ENCODE measurements at places on chromosomes 7 and 10. TPM values are rescaled to one million over a fixed set of nuclear protein-coding genes. Genes with fewer than 3 reads are reported as not detected.

GRCh38 chr10:112637901-112638300, 190.9 kb downstream of the VTI1A start:
- DNase-seq: no peak

GRCh38 chr10:120593693-120594092, 136.7 kb downstream of the PLPP4 start:
- no peak for DNase-seq

AOC1 gene
- 18.9 TPM for total RNA-seq

GRCh38 chr7:67487316-67487715, 490.7 kb downstream of the TYW1 start:
- DNase-seq: no peak

DNA sequence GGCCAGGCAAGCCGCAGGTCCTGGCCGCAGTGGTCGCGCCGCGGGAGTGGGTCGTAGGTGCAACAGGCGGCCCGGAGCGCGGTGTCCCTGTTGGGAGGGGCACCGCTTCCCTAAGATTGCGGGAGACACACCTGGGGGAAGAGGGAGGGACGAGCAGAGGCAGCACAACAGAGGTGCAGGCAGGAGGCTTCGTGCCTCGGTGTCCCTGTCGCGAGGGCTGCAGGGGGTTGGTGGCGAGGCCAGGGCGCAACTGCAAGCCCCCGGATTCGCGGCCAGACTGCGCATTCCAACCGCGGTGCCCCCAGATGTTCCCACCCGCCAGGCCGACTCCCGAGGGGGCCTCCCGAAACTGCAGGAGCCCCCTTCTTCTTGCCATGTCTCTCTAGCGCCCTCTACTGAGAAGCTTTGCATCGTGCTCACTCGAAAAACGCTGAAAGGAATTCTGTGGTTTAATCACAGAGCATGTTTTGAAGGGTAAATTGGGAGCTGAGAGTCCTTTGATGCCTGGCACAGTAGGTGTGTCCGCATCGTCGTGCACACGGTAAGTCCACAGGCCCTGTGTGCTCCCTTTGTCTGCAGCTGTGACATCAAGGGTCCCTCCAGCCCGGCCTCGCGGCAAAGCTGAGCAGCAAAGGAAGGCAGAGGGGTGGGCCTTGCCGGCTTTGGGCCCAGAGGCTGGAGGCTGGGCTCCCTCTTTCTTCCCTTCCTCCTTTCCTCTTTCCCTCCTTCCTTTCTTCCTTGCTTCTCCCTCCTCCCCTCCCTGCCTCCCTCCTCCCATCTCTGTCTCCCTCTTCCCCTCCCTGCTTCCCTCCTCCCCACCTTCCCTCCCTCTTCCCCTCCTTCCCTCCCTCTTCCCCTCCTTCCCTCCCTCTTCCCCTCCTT, 6.2 kb upstream of the MBL2 start:
- no peak for DNase-seq

GRCh38 chr7:76347710-76348109, 11.1 kb downstream of the YWHAG start:
- no peak for DNase-seq

DNA sequence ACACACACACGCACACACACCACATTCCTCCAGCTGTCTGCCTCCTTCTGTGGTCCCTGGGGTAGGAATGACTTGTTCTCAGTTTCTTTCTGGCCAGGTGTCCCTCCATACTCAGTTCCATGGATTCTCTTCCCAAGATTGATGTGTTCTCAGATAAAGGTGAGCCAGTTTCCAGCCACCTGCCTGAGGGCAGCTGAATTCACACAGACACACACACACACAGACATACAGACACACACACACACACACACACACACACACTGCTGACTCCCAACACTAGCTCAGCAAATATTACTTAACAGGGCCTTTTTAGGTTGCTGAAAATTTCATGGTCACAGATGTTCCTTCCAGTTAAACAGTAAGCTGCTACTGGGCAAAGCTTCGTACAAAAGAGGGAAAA, 45.4 kb upstream of the GDF10 start:
- no peak for DNase-seq

- DNase-seq: no peak
These were observed 1.7 kb upstream of the C10orf105 start for GRCh38 chr10:71721313-71721712.

ATOH7 gene
- 1.2 TPM for total RNA-seq

RUFY2 gene
- total RNA-seq: 4.0 TPM

- no peak for DNase-seq
These were observed 63.4 kb downstream of the HPSE2 start for GRCh38 chr10:99172128-99172738.

AKR1C2 gene
- total RNA-seq: 1,010 TPM

GRCh38 chr7:103773726-103774125, 215.7 kb downstream of the RELN start:
- no peak for DNase-seq

DNA sequence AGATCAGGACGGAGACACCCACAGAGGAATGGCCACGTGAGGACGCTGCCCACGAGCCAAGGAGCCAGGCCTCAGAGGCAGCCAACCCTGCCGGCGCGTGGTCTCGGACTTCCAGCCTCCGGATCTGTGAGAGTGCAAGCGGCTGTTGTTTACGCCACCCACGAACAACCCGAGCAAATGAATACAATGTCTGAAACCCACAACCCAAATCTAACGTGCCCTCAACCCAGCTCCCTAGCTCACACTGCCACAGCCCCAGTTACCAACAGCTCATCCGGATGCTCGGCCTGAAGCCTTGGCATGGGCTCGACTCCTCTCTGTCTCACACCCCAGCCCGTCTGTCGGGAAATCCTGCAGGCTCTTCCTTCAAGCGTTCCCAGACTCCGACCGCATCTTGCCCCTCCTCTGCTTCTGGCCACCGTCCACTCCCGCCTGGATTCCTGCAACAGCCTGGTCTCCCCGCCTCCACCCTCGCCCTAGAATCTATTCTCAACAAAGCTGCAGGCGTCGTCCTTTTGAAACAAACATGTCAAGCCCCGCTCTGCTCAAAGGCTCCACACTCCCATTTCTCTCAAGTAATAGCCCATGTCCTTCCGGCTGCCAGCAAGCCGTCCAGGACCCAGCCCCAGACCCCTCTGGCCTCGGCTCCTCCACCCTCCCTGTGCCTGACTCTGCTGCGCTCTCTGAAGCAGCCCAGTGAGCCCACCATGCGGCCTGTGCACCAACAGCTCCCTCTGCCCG, 35.3 kb downstream of the STK32C start:
- DNase-seq: no peak

DNA sequence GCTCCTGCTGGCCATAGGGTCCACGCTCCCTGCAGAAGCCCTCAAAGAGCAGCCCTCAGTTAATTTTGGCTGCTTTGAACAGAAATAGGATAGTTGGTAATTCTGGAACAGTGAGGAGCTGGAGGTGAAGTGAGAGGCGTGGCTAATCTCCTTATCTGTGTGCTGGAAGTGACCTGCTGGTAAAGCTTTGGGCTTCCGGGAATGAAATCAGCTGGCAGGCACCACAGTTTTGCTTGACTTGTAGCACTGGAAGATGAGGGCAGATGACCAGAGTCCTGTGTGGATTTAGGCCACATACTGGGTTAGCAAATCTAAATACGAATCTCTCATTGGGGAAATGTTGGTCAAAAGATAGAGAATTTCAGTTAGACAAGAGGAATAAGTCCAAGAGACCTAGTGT, 10.2 kb downstream of the ATP6V0E2 start:
- peak; percentile 90 for DNase-seq

- DNase-seq: no peak
These were observed 12.0 kb upstream of the AQP1 start for GRCh38 chr7:30899630-30900029.

- DNase-seq: no peak
These were observed 142.6 kb upstream of the KAT6B start for GRCh38 chr10:74683621-74684364.

SPDYE6 gene
- total RNA-seq: not detected

- DNase-seq: no peak
These were observed 5.7 kb downstream of the HOXA5 start for GRCh38 chr7:27137640-27138315.

- no peak for DNase-seq
These were observed 34.3 kb downstream of the FAM204A start for GRCh38 chr10:118307859-118308258.

- DNase-seq: no peak
These were observed 75.8 kb downstream of the PRKCQ start for GRCh38 chr10:6504296-6504695.

LOXL4 gene
- total RNA-seq: 0.55 TPM

GRCh38 chr7:114317450-114318098, 97.0 kb upstream of the FOXP2 start:
- DNase-seq: no peak

DNA sequence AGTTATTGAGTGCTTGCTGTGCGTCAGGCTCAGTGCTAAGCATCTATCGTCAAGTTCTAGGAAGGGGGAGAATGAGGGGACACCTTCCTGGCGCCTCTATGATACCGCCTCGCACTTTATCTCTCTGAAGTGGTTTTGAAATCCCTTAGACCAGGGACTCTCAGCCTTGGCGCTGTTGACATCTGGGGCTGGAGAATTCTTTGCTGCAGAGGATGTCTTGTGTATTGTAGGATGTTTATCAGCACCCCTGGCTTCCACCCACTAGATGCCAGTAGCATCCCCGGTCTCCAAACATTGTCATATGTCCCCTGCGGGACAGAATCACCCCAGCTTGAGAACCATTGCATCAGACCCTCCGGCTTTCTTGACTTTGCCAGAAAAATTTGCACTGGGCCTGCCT, 285.5 kb downstream of the CCDC3 start:
- DNase-seq: no peak

ANKRD26 gene
- total RNA-seq: 3.5 TPM

DENND2A gene
- total RNA-seq: 2.5 TPM

Data from left lobe of liver (tissue), 2 donors.